Left ventricle myocardium superior (tissue), 1 donor: ENCODE measurements at places on chromosomes 2 and 18. TPM values are rescaled to one million over a fixed set of nuclear protein-coding genes. Genes with fewer than 3 reads are reported as not detected.

GRCh38 chr2:43718530-43719124 lies 42.4 kb upstream of the C1GALT1C1L start:
- DNase-seq: no peak

GRCh38 chr2:95158441-95158840 lies 1.2 kb downstream of the ZNF514 start:
- DNase-seq: no peak

DNA sequence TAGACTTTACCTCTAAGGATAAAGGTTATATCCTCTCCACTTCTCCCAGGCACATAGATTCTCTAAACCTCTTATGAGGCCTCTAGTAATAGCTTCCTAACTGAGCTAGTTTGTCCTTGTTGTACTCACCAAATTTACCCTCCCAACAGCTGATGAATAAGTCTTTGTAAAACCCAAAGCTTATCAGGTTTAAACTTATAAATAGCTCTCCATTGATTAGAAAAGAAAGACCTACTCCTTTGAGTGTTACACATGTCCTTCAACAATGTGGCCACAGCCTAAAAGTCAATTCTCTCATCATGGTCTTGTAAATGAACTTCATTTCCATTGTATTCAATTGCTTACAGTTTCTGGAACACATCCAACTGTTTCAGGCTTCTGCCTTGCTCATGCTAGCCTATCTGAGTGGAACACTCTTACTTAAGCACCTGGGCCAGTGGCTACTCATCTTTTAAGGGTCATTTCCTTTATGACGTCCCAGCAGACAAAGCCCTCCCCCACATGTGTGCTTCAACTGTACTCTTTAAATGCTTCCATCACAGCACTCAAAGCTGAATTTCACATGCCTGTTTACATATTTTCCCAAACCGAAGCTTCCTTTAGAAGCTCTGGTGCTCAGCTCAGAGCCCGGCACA lies 131.6 kb downstream of the CDH2 start:
- DNase-seq: no peak

- no peak for DNase-seq
These were observed 111.1 kb downstream of the CYP26B1 start for GRCh38 chr2:72036595-72036994.

DNA sequence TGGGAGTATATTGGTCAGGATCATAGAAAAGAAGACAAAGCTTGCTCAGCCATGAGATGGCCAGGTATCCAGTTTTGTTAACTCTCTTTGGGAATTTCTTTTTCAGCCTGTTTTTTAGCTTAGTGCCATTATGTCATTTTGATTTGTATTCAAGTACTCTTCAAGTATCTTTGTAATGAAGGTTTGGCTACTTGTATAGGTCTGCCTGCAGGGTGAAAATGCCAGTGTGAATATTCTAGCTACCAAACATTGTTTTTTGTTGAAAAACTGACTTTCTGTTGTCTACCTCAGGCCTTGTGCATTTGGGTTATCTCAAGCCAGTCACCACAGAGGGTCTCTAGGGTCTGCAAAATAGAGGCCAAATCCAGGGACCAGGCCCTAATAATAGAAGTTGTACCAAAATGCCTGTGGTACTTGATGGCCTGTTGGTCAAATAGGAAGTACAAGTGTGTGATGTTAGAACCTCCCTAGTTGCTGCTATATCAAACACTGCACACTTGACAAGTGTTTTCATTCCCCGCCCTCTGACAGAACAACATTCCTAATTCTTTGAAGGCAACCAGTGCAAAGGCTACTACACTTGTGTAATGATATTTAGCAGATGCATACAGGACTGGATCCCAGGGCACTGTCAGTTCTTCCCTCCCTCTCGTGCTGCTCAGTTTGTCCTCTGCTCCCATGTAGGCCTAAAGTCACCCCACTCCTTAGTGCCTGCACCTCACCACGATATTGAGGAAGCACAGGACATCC lies 36.4 kb downstream of the RNMT start:
- DNase-seq: no peak

DNA sequence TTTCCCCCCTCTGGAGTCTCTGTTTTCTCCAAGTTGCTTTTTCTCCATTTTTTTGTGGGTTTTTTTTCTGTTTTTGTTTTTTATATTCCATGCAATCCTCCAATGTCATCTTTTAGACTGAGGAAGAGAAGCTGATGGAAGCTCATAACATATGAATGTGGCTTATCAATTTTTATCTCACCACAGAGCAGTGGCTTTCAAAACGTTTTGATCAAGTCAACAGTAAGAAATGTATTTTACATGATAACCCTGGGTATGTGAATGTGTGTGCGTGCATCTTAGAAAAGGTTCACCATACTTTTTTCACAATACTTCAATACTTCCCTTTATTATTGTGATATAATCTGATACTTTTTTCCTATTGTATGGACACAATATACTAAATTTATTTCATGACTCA lies 64.6 kb upstream of the CDCA7 start:
- no peak for DNase-seq

GRCh38 chr18:13223311-13224143 lies 5.0 kb downstream of the LDLRAD4 start:
- DNase-seq: peak; percentile 68

DNA sequence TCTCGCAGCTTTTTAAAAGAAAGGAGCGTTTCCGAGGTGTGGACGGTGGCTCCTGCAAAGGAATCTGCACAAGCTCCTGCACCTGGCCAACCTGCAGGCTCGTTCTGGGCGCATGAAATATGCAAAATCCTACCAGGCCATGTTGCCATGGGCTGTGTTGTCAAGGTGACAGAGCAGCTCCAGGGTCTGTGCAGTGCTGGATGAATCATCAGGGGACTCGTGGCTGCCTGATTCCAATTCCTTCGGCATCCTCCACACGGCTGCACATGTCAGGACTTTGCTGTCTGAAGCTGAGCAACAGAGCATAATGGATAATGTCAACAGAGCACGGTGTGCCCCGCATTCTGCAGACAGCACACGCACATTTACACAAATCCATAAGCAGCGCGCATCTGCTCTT lies 120.5 kb downstream of the EIPR1 start:
- DNase-seq: no peak

GRCh38 chr18:49569724-49570123 lies 7.9 kb downstream of the LIPG start:
- no peak for DNase-seq

GRCh38 chr18:50802141-50802540 lies 17.7 kb downstream of the MRO start:
- DNase-seq: no peak

DNA sequence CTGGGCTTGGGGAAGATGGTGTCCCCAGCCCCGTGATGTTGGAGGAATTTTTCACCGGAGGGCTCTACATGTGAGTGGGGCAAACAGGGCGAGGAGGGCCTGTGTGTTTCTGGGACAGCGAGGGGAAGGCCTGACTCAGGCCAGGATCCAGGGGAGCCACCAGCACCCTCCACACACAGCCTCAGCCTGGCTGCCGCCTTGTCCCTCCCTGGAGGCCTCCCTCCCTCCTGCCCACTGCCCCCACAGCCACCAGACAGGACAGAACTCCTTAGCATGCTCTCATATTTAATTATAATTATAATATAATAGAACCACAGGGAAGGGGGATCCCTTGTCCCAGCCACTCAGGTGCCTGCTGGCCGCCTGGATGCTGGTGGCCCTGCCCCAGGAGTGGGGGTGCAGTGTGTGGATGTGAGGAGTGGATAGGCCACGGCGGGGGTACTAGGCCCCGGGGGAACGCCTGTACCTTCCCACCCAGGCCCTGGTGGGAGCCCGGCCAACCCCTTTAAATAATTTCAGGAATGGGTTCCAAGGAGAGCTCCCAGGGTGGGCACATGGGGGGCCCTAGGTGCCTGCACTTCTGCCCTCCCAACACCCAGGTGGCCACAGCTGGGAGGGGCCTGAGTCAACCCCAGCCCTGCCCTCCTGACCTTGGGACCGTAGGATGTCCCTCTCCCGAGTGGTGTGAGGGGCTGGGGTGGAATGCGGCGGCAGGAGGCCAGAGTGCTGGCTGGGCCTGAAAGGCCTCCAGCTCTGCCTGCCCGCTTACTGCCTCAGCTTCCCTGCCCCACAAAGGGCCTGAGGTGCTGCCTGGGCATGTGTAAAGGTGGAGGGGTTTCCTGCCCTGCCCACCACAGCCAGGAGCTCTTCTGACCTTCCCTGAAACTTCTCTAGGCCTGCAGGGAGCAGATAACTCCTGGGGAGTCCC lies 8.8 kb downstream of the PDCD1 start:
- no peak for DNase-seq

DNA sequence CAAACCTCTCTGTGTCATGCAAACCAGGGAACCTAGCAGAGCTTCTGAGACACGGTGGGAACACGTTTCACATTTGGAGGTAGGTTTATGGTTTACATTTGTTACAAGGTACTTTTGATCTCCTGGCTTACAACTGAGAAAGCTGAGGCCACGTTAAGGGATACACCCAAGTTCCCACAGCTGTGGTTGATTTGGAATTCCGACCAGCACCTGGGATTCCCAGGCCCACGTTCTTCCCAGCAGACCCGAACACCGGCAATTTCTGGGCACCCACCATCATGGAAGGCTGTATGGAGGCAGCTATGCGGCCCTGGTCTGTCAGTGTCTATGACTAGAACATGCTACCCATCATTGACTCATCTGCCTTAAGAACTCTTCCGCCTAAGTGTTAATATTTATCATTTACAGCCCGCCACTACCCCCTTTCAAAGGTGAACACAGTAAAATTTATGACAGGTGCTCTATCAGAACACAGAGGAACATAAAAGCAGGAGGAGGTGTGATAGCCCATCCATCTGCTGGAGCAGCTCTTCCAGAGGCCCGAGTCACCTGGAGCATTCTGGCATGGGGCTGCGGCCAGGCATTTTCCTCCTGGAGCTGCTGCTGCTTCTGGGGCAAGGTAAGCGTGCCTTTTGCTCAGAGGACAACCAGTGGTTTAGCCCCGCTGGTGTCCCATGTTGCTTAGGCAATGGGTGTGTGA lies at the start of gene PLB1:
Gene PLB1, plus strand, starts transcription at position 510 of the 700 bp plus-strand sequence. Its CDS starts 55 bp downstream, at position 565.
- no peak for DNase-seq

GRCh38 chr2:60867848-60868247 lies 13.5 kb upstream of the REL start:
- no peak for DNase-seq

GRCh38 chr18:76806301-76806700 lies 16.1 kb upstream of the ZNF236 start:
- no peak for DNase-seq

- DNase-seq: peak; percentile 85
These were observed 1.8 kb downstream of the GYPC start for GRCh38 chr2:126657636-126658318.

DNA sequence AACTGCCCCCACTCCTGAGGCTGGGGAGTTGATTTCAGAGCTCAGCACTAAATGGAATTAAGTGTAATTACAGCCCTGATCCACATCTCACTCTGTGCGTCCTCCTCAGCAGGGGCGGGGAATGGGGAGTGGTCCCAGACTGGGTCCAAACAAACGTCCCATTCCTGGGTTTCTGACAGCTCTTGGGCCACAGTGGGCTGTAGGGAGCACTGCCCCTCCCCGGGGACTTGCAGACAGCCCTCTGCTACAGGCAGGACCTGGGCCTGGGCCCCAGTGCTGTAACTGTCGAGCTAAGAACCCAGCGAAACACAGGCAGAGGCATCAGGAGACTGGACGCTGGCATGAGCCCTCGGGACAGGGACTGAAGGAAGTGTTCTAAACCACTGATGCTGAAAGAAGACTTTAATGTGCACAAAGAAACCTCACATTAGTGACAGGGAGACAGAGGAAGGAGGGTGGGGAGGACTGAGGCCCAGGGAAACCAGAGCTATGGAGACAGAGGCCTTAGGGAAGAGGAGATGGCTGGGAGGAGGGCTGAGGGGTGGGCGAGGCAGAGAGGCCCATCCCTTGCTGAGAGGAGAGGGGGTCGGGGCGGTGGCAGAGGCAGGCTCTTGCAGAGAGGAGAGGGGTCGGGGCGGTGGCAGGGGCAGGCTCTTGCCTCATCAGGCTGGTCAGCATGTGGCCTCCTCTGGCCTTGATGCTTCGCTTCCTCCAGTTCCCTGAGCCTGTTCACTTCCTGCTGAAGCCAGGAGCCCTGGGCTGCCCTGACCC lies 5.8 kb upstream of the SEMA4C start:
- no peak for DNase-seq

GRCh38 chr18:12327510-12328178 lies 19.6 kb downstream of the TUBB6 start:
- DNase-seq: peak; percentile 92

The MAIP1 gene
- total RNA-seq: 29.2 TPM

The TNFRSF11A gene
- 1.2 TPM for total RNA-seq

The IL36G gene
- total RNA-seq: not detected

The TLX2 gene
- total RNA-seq: not detected

The RAPGEF4 gene
- total RNA-seq: 16.6 TPM

The AMER3 gene
- total RNA-seq: not detected

The PTPN18 gene
- 12.5 TPM for total RNA-seq

The ATP6V1C2 gene
- 2.7 TPM for total RNA-seq

The FECH gene
- 36.6 TPM for total RNA-seq
